Omental fat pad (tissue), 4 donors: ENCODE measurements at places on chromosomes 7 and 10. TPM values are rescaled to one million over a fixed set of nuclear protein-coding genes. Genes with fewer than 3 reads are reported as not detected.

The ANKRD30A gene
- 0.65 TPM for total RNA-seq

The GLI3 gene
- total RNA-seq = 10.0 TPM

The UFSP1 gene
- 7.4 TPM for total RNA-seq

The SAMD9L gene
- 11.0 TPM for total RNA-seq

The NME8 gene
- not detected for total RNA-seq

The CYP3A4 gene
- total RNA-seq = not detected

GRCh38 chr7:95491201-95491600, 5.5 kb downstream of the ASB4 start:
- DNase-seq = no peak

- no peak for DNase-seq
Measured at GRCh38 chr7:99465421-99465768, 572 bp downstream of the ATP5MF start.

GRCh38 chr10:132363921-132364593, 32.1 kb downstream of the LRRC27 start:
- no peak for DNase-seq

DNA sequence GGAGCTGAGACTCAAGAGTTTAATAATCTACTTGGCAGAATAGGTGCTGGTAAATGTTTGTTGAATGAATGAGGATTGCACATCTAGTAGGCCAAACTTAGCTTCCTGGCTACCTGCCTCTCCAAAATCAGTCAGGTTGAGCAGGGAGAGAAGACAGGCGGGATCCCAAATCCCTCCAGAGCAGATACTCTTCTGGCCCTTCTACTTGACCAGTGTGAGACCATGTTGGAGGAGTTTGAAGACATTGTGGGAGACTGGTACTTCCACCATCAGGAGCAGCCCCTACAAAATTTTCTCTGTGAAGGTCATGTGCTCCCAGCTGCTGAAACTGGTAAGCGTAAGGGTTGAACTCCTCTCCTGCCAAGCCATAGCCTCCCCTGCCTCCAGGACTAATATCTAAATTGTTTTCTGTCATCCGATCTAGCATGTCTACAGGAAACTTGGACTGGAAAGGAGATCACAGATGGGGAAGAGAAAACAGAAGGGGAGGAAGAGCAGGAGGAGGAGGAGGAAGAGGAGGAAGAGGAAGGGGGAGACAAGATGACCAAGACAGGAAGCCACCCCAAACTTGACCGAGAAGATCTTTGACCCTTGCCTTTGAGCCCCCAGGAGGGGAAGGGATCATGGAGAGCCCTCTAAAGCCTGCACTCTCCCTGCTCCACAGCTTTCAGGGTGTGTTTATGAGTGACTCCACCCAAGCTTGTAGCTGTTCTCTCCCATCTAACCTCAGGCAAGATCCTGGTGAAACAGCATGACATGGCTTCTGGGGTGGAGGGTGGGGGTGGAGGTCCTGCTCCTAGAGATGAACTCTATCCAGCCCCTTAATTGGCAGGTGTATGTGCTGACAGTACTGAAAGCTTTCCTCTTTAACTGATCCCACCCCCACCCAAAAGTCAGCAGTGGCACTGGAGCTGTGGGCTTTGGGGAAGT, 2.2 kb upstream of the MBLAC1 start:
- no peak for DNase-seq

- DNase-seq = no peak
Measured at GRCh38 chr10:129865413-129865812, 98.7 kb downstream of the EBF3 start.

- no peak for DNase-seq
Measured at GRCh38 chr10:18203471-18203870, 63.2 kb downstream of the CACNB2 start.

DNA sequence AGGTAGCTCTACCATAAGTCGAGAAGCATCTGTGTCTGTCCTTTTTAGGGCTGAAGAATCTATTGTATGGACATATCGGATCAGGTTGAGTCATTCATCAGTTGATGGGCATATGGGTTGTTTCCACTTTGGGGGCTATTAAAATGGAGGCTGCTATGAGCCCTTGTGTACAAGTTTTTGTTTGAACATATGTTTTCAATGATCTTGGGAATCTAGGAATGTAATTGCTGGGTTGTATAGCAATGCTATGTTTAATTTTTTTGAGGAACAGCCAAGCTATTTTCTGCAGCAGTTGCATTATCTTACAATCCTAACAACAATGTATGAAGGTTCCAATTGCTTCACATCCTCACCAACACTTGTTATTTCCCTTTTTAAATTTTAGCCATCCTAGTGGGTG, 46.4 kb upstream of the HABP2 start:
- DNase-seq = no peak

DNA sequence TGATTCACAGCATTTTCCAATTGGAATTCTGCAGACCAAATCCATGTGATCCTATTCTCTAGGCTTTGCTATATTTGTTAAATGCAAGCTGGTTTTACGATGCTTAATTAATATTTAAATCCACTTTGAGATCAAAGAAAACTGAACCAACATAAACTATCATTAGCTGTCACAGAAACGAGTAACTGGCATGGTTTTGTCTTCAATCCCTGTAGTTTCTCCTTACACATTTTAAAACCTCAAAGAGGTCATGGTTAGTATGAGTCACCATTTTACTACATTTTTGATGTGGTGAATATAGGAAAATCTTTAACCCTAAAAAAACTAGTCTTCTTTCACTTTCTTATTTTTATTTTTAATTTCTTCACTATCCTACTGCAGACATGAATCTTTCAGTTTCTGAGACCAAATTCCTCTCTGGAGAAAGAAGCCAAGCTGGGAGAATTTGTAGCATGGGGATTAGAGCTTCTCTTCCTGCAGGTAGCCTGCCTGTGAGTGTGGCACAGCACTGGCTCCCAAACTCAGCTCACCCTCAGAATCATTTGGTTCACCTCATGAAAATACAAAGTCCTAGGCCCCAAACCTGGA, 8.7 kb upstream of the LIPM start:
- DNase-seq = no peak

DNA sequence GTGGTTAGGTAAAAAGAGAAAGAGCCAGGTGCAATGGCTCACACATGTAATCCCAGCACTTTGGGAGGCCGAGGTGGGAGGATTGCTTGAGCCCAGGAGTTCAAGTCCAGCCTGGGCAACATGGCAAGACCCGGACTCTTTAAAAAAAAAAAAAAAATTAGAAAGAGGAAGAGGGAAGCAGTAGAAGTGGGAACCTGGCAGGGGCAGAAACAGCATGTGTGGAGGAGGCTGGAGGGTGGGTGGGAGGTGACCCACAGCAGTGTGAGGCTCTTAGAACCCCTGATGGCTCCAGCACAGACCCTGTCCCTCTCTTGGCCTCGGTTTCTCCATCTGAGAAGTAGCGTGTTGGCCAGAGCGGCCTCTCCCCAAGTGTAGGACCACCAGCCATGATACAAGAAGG, 4.9 kb upstream of the CCL24 start:
- DNase-seq = no peak

GRCh38 chr7:143505838-143506237, 28.2 kb downstream of the TAS2R41 start:
- no peak for DNase-seq
